Hematopoietic multipotent progenitor cell treated with erythropoietin and hydrocortisone succinate and interleukin-3 and kit ligand, for 6 days (in vitro differentiated cells): ENCODE measurements at places on chromosomes 12 and 14.

DNA sequence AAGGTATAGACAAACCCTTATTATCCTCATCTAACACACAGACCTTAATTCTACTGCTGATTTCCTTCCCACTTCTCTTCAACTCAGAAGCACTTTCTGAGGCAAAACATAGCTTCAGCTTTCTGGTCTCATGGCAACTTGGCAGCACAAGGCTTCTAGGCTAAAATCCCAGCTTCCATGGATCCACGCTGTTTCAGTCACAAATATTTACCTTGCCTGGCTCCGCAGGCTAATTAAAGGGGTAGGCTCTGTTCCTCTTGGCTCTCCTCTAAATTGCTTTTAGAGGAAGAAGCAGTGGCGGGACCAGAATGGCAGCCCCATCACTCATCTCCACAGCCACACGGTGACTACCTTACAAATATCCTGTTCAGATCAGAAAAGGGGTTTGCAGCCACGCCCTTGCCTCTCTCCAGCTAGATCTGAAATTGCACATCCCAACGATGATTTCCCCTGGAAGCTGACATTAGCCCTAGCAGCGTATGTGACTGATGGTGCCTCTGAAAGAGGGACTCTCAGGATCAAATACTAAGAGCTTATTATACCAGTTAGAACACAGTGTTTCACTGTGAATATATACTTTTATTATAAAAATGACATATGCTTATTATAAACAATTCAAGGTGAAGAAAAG lies 221.5 kb upstream of the NUDT4 start:
- no peak for DNase-seq

GRCh38 chr12:19402743-19403431 lies 36.4 kb upstream of the AEBP2 start:
- no peak for DNase-seq

DNA sequence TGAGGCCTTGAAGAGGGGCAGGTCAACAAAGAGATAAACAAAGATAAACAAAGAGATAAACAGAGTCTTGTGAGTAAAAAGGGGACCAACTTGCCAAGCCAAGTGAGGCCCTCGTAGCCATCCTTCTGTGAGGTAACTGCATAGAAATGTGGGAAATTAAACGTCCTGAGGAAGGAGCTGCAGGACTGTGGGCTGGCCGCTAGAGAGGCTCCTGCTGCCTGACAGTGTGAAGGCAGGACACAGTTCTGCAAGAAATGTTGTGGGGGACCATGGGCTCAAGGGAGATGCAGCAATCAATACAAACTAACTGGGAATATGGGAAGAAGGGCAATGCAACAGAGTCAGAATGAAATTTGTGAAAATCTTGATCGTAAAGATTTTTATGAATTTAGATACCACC lies 91.9 kb downstream of the SLC8A3 start:
- no peak for DNase-seq

DNA sequence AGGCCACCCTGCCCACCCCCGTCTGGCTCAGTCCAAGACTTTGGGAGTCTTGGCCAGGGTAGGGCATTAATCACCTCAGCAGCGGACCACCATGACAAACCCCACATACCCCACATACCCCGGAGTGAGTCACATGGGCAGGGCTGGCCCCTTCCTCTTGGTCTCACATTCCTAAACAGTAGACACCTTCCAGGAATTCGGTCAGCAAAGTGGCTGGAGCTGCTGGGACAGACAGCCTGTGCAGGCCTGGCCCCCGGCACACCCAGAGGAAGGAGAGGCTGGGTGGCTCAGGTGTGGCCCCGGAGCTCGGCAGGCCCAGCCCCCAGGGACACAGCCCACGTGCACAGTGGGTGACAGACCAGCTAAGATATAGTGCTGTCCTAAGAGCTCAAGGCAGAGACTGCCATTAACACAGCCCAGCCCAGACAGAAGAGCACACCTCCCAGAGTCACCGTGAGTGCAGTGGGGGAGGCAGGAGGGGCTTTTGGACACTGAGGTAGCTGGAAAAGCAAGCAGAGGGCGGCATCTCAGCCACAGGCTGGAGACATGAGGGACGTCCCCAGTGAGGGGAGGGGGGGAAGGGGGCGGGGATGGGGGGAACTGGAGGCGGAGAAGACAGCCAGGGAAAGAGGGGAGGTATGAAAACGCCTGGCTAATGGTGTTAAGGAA lies 24.0 kb downstream of the CCDC85C start:
- no peak for DNase-seq

- no peak for DNase-seq
These were observed 27.5 kb upstream of the GSG1 start for GRCh38 chr12:13130981-13131380.

- no peak for DNase-seq
These were observed 26.9 kb downstream of the TBX3 start for GRCh38 chr12:114656906-114657596.

DNA sequence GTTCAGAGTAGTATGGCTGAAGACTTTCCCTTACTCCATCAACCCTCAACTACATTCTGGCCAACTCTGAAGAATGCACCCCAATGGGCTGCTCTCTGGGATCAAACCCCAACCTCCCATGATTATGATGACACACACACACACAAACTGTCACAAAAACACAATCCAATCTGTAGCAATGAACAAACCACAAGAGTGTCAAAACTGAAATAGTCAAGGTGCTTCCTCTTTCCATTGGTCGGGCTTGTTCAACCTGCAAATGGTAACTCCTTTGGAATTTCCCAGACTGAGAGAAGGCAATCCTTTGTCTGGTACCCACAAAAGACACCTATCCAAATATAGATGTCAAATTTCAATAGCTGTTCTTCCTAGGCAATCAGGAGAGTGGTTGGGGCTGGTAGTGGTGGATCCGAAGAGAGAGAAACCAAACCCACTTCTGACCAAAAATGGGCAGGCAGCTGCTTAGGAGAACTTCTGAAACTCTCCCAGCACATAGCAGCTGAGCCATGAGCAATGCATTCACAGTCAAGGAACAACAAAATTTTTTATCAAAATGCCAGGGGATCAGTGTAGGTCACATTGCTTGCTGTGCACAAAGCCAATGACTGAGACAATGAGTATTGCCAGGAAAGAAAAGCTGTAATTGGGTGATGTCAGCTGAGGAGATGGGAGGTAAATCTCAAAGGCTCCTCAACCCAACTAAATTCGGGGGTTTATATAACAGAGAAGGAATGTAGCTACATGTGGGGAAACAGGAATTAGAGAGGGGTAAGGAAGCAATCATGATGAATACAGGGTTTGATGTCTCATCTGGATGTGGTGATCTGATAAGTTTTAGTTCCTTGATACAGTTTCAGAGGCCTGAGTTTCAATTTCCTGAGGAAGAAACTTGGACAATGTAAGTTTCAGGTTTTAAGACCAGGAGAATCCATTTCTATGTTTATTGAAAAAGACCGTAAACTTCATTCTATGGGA lies 191.4 kb downstream of the KITLG start:
- peak; percentile 8 for DNase-seq

DNA sequence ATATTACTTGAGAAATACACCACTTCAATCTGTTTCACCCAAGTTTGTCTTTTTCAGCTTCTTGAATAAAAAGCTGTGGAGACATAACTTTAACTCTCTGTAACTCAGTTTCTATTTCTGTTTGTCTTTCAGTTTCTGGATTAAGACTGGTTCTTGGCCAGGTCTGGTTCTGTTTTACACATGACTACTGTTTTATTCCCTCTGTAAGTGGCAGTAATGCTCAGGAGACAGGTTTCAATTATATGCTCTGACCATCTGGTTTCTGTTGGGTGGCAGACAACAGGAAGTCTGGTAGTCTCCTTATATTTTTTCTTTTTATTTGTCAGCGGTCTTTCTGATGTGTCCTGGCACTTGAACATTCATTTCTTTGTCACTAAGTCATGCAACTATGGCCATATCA lies 102.9 kb downstream of the RPS29 start:
- no peak for DNase-seq

- no peak for DNase-seq
These were observed 35.1 kb downstream of the NRDE2 start for GRCh38 chr14:90296641-90297040.

GRCh38 chr12:2117541-2117940 lies 64.8 kb downstream of the CACNA1C start:
- no peak for DNase-seq

DNA sequence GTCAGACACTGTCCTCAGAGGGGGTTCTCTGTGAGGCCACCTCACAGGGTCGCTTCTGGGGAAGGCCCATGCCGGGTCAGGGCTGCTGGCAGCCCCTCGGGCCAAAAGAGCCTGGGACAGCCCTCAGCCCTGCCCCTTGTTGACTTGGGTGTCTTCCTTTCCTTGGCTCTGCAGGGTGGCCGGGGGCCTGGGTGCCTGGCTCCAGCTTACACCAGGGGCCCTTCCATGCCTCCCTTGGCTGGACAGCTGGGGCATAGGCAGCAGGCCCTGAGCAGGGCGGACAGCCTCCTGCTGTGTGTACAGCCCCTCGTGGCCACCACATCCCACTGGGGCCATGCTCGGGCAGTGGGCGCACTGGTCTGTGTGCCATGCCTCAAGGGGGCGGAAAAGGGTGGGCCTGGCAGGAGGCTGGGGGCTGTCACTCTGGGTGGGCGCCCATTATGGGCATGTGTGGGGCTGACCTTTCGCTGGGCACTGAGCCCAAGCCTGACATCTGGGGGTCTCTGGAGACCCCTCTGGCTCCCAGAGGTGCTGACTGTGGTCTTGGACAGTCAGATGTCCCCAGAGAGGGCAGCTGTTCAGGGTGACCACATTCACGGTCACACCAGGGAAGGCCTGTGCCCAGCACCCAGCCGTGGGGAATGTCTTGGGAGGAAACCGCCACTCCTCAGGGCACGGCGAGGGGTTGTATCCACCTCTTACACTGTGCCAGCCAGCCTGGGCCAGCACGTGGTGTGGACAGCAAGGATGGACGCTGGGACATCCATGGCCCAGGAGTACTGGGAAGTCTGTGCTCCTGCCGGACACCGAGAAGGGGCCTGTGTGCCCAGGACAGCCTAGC lies 313.3 kb downstream of the TMEM121 start:
- DNase-seq = no peak

DNA sequence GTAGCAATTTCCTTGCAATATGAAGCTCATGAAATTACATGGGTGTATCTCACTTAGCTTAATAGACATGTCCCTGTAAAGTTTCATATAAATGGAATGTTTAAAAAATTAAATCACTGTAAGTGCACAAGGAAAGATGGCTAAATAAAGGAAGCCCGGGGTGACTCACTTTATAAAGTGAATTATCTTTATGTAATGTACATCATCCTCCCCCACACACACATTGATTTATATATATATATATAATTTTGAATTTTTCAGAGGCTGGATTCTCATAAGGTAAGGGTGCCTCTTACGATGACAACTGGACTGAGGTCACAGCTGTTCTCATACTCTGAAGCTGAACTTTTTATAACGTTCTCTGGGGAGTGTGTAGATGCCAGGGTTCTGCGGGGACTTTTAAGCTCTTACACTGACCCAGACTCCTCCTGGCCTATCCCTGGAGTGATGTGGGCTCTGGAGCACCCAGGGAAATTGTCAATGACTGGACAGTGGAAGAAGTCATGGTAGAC lies 108.7 kb upstream of the HIF1A start:
- DNase-seq = no peak

GRCh38 chr12:33546004-33546403 lies 106.4 kb upstream of the SYT10 start:
- DNase-seq = no peak

- no peak for DNase-seq
These were observed 406.7 kb downstream of the TMTC2 start for GRCh38 chr12:83093426-83093825.

- no peak for DNase-seq
These were observed 111.8 kb upstream of the CCND2 start for GRCh38 chr12:4161718-4162117.

DNA sequence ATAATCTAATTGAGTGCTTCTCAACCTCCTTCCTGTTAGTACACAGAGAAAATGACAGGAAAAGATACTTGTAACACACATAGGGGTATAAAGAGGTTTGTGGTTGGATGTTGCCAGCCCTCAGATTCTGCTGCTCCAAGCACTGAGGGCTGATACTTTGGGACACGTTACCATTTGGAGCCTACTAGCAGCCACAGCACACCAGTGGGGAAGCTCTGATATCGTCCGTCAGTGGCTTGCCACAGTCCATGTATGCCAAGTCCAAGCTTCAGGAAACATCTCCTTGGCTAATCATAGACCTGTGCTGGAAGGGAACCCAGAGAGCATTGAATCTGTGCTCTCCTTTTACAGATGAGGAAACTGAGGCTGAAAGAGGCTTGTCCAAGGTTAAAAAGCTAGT lies 22.3 kb downstream of the B4GALNT3 start:
- no peak for DNase-seq

GRCh38 chr14:91173221-91173670 lies 59.4 kb downstream of the DGLUCY start:
- peak; percentile 87 for DNase-seq

GRCh38 chr12:79274501-79275064 lies 410.0 kb downstream of the SYT1 start:
- DNase-seq = no peak
